AG09319 (cell line): ENCODE measurements at places on chromosomes 3 and 15.

- no peak for DNase-seq
Observed at GRCh38 chr15:77627581-77627980, 5.1 kb downstream of the LINGO1 start.

GRCh38 chr3:110767838-110768237 is 303.8 kb upstream of the NECTIN3 start:
- no peak for DNase-seq

- DNase-seq, result no peak
Observed at GRCh38 chr3:169218314-169218983, 445.1 kb downstream of the MECOM start.

DNA sequence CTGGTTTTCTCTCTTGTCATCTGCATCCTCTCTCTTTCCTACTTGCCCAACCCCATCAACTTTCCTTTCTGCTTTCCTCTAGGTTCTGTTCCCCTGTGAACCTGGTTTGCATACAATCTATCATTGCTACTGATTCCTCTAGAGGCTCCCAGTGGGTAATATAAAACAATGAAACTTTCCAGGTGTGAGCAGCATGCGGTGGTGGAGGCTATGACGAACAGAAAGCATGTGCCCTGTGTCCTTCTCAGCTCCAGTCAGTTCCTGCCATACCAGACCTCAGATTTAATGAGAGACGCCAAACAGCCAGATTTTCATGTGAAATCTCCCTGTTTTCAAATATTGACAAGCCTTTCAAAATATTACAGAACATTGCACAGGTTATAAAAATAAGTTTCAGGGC is 3.5 kb upstream of the ACAP2 start:
- DNase-seq, result no peak

GRCh38 chr15:45635763-45636292 is 999 bp downstream of the SQOR start:
- DNase-seq, result no peak

DNA sequence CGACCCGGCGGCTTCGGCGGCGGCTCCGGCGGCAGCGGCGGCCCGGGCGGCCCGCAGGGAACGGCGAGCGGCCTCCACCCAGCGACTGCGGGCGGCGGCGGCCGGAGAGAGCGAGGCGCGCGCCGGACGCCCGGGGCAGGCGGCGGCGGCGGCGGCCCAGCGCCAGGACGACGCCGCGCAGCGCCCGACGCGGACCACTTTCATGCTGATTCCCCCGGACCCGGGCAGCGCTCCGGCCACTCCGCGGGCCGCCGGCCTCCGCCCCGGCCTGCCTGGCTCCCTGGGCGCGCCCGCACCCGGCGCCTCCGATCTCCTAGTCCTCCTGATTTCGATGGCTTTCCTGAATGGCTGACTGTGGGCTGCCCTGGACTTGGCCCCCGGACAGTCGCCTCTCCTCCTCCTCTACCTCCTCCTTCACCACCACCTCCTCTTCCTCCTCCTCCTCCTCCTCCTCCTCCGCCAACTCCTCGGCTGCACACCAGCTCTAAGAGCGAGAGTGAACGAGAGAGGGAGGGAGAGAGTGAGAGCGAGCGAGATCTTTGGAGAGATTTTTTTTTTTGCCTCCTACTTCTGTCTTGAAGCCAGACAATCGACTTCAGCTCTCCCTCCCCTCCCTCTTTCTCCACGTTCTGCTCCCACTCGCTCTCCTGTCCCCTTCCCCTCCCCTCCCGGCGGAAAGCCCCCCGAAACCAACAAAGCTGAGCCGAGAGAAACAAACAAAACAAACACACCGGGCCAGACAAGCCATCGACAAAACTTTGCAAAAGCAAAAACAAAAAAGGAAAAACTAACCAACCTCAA is 844 bp downstream of the NR2F2 start:
- DNase-seq, result no peak

- DNase-seq, result no peak
Observed at GRCh38 chr3:156098437-156099035, 21.8 kb upstream of the KCNAB1 start.

DNA sequence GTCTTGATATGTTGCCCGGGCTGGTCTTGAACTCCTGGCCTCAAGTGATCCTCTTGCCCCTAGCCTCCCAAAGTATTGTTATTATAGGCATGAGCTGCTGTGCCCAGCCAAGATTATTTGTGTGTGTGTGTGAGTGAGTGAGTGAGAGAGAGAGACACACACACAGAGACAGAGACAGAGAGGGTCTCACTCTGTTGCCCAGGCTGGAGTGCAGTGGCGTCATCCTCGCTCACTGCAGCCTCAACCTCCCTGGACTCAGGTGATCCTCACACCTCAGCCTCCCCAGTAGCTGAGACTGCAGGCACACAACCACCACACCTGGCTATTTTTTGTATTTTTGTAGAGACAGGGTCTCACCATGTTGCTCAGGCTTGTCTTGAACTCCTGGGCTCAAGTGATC is 5.8 kb downstream of the ICE2 start:
- no peak for DNase-seq

- DNase-seq, result no peak
Observed at GRCh38 chr3:72062017-72062416, 277.1 kb upstream of the PROK2 start.

GRCh38 chr15:47196048-47196447 is 521.3 kb upstream of the SEMA6D start:
- peak; percentile 83 for DNase-seq

- DNase-seq, result peak; percentile 97
Observed at GRCh38 chr3:72346526-72346926, 501.7 kb downstream of the SHQ1 start.

GRCh38 chr3:110995461-110996231 is 76.0 kb upstream of the NECTIN3 start:
- peak; percentile 4 for DNase-seq

DNA sequence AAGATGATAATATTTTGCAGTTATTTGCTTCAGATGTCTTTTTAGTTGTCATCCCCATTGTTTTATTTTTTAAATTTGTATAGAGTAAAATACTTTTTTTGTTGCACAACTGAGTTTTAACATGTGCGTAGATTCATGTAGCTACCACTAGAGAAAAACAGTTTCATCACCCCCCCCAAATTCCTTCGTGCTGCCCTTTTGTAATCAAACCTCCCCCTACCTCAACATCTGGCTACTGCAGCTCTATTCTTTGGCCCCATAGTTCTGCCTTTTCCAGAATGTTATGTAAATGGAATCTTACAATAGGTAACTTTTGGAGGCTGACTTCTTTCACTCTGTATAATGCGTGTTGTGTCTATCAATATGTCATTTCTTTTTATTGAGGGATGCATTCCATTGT is 232.0 kb upstream of the RASGRP1 start:
- no peak for DNase-seq

DNA sequence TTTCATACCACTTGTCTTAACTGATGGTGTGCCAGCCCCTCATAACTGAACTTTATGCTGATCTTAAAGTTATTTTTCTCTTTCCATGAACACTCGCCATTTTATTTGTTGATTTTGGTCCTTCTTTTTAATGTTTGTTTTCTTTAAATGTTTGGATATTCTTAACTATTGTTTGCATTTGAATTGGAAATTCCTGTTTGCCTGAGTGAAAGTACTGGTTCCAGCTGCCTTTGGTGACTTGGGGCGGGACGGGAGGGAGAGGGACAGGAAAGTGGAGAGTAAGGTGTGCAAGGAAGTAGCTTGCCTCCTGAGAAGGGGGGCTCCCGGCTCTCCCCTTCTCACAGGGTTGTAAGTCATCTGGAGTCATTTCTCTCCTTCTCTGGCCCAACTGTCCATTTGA is 287.1 kb upstream of the PPP2R3A start:
- DNase-seq, result no peak

- peak; percentile 30 for DNase-seq
Observed at GRCh38 chr3:25380222-25380739, 47.8 kb upstream of the RARB start.

DNA sequence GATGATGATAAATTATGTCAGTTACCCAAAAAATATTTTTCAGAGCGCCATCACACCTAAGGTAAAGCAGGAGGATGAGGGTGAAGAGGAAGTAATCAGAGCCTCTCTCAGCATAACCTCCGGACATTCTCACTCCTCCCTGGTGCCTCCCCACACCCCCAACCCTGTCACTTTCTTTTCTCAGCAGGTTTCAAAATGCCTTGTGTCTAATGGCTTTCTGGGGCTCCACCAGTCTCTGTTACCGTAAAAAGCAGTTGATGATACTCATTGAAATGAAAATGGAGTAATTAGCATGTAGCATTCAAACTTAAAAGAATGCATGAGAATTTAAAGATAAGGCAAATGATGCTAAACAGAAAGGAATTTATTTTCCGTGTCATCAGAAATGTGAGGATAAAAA is 180.0 kb downstream of the ERC2 start:
- DNase-seq, result no peak

GRCh38 chr3:96915445-96915844 is 101.1 kb downstream of the EPHA6 start:
- DNase-seq, result no peak

DNA sequence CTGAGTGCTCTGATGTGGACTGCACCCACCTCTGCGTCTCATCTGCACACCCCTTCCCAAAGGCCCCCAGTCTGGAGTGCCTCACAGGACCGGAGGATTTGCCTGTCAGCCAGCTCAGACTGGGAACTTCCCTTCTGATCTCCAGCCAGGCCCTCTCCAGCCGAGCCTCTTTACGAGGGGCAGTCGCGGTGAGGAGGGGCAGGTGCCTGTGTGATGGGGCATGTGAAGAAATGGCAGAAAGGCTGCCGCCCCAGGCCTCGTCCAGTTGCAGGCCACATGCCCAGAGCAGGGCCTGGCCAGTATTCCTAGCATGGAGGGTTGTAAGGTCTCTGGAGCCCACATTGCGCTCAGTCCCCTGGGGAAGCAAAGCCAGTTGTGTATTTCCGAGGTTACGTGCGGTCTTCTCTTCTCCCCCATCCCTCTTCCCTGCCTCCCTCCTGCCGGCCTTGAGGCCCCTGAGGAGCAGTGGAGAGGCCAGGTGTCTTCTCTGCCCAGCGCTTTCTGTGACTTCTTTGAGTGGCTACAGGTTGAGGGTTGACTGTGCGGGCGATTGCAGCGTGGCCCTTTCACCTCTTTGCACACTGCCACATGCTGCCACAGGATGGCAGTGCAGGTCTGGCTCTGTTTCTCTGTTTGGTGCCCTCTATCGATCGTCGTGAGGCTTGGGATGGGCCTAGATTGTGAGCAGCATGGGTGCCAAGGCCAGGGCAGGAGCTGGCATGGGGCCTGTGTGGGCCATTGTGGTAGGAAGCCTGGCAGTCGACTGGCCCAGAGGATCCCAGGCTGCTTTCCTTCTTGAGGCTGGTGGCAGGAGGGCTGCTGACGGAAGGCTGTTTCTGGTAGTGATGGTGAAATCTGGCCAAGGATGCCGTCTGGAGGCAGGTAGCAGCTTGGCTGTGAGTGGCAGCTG is 5.3 kb downstream of the CLK3 start:
- DNase-seq, result no peak

GRCh38 chr15:56425976-56426375 is 39.0 kb downstream of the MNS1 start:
- DNase-seq, result no peak

DNA sequence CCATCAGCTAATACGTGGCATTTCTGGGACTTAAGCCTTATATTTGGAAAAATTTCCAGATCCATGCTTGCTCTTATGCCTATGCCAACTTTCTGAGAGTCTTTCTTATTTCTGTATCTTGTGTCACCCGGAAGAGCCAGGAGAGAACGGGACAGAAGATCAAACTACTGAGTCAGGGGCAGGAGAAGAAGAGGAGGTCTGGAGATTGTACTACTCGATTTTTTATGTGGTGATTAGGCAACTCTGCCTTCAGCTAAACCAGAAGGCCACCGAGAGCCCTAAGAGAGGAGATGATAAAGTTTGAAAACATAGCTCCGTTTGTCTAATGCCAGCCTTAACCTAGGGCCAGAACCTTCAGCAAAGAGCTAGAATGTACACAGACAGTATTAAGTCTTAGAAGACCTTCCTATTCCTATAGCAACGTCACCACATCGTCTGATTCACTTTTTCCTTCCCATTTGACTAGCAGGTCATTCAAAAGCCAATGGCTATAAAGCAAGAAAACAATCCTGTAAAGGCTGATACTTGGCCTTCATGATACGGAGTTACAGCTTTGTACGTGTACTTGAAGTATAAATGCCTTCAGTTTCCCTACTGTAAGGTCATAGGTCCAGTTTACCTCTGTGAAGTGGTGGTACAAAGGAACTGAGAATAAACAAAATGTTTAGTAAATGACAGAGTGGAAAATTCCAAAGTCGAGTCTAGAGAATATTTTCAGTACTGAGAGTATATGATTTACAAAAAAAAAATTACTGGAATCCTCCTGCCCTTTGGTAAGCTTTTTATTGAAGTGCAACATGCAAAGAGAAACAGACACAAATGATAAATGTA is 96.1 kb upstream of the ICE2 start:
- DNase-seq, result no peak

DNA sequence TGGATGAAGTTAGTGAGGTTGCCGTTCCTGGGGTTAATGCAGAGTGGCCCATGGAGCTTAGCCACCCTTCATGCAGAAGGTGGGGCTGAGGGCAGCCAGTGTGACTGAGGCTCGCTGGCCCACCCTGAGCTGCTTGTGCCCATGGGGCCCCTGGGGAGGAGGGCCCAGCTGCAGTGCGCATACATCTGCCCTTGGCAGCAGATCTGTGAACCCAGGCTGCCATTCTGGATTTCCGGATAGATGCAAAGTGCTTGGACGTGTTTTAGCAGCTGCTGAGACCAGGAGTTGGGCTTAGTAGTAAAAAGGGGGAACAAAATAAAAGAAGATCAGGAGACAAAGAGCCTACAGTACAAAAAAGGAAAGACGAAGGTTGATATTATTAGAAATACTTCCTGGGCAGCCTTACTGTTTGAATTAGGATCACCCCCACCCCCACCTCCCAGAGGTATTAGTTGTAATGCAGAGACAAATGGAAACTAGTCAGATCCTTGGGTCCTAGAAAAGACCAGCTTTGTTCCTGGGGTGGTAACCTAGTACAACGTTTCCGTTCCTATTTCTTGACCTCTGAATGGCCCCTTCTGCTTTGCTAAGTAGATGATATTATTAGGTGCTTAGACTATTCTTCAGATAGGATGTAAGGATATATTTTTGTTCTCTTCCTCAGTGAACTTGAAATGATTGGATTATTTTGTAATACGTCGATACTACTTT is 70.2 kb downstream of the IGF1R start:
- DNase-seq, result no peak

- DNase-seq, result peak; percentile 53
Observed at GRCh38 chr15:32888221-32888761, 170.5 kb downstream of the GREM1 start.
